RCC 7860 (cell line): ENCODE measurements at places on chromosomes 1 and 21.

DNA sequence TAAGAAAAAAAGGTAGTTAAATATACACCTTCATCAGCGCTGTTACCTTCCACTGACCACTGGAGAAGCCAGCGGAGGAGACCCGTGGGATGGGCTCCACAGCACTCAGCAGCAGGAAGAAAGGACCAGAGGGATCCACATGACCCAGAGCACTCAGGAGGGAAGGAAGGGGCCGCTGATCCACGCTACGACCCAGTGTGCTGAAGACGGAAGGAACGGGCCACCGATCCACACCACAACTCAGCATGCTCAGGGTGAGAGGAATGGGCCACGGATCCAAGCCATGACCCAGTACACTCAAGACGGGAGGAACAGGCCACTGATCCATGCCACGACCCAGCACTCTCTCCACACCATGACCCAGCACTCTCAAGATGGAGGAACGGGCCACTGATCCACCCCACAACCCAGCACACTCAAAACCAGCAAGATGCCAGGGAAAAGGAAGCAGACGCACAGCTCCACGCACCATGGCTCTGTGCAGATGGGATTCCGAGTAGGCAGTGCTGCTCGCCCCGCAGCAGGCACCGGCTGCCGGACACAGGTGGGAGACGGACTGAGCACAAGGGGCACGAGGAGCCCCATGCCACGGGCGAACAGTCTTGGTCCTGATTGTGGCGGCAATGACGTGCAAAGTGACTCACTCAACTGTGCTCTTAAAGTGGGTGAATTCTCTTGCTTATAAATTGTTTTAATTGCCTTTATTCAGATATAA, 8.7 kb downstream of the WRAP73 start:
- DNase-seq, result no peak

DNA sequence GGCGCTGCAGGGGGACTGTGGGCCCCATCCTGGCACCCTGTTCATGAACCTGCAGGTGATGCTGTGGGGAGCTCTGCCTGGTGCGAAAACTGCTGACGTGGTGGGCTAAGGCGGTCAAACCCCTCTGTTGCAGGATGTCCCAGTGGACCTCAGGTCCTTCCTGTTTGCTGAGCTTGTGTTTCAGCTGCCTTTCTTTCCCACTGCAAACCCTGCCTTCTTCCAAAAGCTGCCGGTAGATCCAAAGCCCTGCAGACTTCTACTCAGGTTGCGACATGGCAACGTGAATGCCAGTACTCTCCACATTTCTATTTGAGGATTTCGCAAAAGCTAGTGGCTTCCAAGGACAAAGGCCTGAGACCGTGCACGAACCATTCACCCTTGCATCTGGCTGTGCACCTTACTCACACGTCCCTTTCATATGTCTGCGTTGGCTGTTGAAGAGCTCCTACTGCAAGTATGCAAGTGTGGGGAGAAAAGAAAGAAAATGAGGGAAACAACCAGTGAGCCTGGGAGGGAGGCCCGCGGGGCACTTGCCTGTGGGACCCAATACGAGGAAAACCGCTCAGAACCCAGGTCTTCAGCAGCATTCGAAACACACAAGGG, 6.2 kb upstream of the RRP1 start:
- DNase-seq, result no peak

DNA sequence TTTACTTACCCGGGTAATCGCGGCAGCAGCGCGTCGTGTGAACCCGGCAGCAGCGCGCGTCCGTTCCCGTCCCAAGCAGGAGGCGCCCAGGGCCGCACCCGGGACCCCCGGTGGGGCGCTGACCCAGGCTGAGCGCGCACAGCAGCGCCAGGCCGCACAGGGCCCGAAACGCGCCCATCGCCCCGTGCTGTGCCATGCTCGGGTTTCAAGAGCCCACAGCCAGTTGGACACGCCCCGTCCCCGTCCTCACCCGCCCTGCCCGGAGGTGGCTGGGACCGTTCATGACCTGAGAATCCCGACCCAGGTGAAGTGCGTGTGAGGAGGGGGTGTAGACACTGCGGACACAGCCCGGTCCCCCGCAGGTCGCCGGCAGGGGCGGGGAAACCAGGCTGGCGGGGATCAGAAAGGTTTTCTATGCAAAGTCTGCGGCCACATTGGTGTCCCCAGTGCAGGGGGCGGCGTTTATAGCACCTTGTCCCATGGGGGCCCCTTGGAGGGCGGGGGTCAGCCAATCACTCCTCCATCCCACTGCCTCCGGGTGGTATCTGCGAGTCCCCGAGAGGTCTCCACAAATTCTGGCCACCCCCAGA, at the start of gene TNFRSF18:
Gene TNFRSF18 (minus strand): TSS at position 217 of the 590 bp plus-strand sequence. CDS start 21 bp downstream, at position 196.
- DNase-seq, result no peak

GRCh38 chr1:179761846-179762640, 19.0 kb downstream of the FAM163A start:
- no peak for DNase-seq

DNA sequence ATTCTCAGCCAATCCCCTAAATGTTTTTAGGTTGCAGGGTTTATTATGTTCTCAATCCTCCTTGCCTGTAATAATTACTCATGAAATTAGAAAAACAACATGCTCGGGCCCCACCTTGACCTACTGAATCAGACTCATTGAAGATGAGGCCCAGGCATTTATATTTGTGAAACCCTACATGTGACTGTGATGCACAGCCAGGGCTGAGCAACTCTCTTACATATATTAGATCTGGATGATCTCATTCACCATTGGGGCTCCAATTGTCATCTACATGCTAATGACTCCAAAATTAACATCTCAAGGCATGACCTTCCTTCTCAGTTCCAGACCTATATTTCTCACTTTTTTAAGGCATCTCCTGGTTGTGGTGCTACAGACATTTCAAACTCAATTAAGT, 103.3 kb downstream of the WDR3 start:
- no peak for DNase-seq

DNA sequence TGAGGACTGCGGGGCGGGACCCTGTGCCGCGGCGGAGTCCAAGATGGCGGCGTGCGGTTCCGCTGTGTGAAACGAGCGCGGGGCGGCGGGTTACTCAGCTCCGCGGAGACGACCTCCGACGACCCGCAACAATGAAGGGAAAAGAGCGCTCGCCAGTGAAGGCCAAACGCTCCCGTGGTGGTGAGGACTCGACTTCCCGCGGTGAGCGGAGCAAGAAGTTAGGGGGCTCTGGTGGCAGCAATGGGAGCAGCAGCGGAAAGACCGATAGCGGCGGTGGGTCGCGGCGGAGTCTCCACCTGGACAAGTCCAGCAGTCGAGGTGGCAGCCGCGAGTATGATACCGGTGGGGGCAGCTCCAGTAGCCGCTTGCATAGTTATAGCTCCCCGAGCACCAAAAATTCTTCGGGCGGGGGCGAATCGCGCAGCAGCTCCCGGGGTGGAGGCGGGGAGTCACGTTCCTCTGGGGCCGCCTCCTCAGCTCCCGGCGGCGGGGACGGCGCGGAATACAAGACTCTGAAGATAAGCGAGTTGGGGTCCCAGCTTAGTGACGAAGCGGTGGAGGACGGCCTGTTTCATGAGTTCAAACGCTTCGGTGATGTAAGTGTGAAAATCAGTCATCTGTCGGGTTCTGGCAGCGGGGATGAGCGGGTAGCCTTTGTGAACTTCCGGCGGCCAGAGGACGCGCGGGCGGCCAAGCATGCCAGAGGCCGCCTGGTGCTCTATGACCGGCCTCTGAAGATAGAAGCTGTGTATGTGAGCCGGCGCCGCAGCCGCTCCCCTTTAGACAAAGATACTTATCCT, 430 bp downstream of the RBM15 start:
- peak; percentile 68 for DNase-seq

GRCh38 chr1:204979306-204979705, 63.7 kb upstream of the CNTN2 start:
- DNase-seq, result no peak

GRCh38 chr1:156532374-156532773, 31.8 kb upstream of the MEF2D start:
- DNase-seq, result no peak

DNA sequence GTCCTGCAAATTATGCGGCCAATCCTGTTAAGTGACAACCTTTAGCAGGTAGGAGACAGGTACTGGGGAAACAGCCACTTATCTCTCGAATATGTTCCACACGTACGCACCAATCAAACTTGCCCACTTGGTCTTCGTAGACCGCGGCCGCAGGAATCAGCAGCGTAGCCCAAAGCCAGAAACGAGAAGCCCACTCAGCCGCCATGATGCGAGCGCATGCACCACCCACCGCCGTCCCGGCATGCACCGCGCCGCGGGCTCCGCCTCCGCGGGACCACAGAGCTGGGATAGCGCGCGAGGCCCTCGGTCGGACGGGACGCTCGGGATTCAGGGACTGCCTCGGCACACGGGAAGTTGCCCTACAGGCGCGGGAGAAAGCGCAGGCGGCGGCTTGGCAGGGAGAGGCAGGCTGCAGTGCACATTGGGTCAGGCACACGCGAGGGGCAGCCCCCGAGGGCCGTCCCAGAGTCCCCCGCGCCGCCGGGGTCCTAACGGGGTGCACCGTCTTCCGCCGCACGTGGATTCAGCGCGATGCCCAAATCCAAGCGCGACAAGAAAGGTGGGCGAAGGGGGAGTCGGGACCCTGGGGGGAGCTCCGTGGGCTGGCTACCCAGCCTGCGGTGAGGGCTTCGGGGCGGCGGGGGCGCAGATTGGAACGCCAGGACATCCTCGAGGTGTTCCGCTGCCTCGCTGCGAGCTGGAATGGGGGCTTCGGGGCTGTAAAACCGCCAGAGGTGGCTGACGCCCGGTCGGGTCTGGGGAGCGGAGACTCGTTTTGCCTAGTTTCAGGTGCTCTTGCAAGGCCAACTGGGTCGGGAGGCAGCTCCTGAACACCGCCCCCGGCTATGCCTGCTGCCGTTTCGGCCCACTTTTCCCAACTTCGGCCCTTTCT, at the start of the genes EMC1 and MRTO4:
Gene EMC1 (minus strand): TSS at position 220 of the 892 bp plus-strand sequence. CDS start 15 bp downstream, at position 205.
Gene MRTO4 (plus strand): TSS at position 501 of the 892 bp plus-strand sequence. CDS start 31 bp downstream, at position 532.
- peak; percentile 72 for DNase-seq

DNA sequence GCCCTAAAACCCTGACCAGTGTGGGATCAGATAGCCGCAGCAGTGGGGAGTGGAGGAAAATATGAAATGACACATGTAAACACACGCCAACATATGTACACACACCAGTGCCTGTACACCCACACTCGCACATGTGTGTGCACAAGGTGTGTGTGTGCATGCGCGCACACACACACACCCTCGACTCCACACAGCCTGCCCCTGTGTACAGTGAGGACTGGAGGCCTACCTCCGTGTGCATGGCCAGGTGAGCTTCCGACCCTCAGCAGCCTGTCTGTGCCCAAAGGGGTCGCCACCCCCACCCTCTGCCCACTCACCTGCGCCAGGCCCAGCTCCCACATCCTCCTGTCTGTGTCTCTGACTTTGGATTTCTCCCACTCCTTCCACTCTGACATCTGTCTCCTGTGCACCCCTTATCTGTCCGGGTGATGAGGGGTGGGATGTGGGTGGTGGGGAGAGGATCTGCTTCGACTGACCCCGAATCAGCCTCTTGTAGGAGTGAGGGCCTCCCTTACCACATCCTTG, 31.7 kb downstream of the CITED4 start:
- DNase-seq, result no peak
